ENCODE measurements at places on chromosomes 16 and 17.

- DNase-seq, result no peak
These were observed 221.1 kb upstream of the HSBP1 start for GRCh38 chr16:83586461-83587200.

DNA sequence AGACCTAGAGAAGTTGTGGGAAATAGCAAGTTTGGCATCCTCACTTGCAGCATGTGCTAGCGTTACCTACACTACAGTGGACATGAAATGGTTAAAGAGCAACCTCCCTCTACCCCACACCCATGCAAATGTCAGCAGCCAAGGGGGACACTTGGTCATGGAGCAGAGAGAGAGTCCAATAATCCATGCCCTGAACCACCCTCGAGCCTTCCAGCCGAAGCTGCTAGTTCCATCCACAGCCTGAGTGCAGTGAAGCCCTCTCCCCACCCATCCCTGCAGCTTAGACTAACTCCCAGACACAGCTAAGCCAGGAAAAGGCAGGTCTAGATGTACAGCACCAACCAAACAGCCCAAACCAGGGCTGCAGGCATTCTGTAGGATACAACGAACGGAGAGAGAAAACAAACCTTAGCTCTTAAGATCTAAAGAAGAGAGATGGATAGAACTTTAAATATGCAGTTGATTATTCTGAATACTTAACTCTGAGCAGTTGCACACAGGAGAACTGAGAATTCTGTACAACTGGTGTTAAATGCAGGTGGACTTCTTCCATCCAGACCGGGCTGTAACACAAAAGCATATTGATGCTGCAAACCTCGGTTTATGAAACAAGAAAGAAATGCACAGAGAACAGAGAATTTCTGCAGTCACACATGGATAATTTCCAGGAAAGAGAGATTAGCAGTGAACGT lies 93.8 kb downstream of the SALL1 start:
- no peak for DNase-seq

DNA sequence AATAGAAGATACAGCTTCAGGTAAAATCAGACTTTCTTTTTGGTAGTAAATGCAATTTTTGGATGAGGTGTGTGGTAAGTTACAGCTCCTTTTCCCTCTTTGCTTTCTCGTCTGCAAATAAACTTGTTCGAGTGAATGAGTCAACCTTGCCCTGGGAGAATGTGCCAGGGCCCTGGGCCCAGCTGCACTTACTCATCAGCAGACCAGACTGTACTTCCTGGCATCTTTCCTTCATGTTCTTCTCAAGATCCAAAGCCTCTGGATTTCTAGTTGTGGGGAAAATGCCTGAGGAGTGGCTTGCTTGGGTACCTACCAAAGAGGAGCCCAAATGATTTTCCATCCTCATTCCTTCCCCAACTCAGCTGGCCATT lies 5.4 kb upstream of the G6PC1 start:
- no peak for DNase-seq

- DNase-seq, result no peak
These were observed 20.5 kb downstream of the CNGB1 start for GRCh38 chr16:57950382-57950781.

DNA sequence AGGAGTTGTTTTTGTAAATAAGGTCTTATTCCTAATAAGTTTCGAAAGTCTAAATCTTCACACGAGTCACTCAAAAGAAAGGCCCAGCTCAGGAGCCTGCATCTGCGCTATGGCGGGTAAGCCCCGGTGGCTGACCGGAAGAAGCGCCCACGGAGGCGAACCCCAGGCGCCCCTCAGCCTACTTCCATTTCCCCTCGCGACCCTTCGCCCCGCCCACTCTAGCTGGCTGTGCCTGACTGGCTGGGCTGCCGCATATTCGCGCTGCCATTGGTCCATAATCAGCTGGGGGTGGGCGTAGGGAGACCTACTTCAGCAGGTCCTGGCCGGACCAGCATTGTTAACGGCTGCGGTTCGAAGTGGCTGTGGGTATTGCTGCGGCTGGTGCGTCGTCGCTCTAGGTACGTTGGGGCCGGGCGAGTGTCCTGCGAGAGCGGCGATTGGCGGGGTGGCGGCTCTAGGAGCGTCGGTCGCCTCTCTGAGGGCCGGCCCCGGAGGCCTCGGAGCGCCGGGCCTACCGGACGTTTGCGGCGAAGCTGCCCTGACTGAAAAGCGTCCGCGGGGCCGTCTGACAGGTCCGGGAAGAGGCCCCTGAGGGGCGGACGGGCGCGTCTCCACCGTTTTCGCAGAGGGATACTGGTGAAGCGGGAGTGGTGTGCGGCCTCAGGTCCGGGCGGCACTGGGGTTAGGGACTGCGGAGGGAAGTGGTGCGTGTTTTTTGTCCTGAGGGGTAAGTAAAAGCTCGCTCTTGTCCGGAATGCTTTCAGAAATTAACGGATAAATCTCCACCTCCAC lies at the start of gene ATF7IP2:
TSS of gene ATF7IP2 (plus strand) at position 337 of the 792 bp plus-strand sequence. CDS start 44,560 bp downstream, outside the sequence.
- peak; percentile 77 for DNase-seq

DNA sequence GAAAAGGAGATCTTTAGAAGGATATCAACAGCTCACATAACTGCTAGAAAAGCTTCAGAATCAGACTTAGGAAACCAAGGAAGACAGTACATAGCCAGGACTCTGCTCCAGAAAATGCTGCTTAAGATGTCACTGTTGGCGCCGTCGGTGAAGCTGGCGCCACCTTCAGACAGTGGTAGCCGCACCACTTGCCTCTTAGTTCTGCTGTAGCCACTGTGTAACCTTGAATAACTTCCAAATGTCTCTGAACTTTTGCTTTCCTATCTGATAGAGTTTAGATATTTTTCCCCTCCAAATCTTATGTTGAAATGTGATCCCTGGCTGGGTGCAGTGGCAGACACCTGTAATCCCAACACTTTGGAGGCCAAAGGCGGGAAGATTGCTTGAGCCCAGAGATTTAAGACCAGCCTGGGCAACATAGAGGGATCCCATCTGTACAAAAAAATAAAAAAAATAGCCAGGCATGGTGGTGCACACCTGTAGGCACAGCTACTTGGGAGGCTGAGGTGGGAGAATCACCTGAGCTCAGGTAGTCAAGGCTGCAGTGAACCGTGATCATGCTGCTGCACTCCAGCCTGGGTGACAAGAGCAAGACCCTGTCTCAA lies 6.3 kb upstream of the USP31 start:
- no peak for DNase-seq

GRCh38 chr16:67716097-67716496 lies 3.0 kb downstream of the GFOD2 start:
- no peak for DNase-seq

GRCh38 chr16:49366669-49367068 lies 6.9 kb upstream of the C16orf78 start:
- no peak for DNase-seq

- no peak for DNase-seq
These were observed 10.6 kb downstream of the ATPAF2 start for GRCh38 chr17:18028114-18028951.

GRCh38 chr17:10130677-10131076 lies 67.7 kb downstream of the GAS7 start:
- no peak for DNase-seq

GRCh38 chr17:42243493-42243982 lies 32.7 kb downstream of the STAT5B start:
- DNase-seq, result no peak

DNA sequence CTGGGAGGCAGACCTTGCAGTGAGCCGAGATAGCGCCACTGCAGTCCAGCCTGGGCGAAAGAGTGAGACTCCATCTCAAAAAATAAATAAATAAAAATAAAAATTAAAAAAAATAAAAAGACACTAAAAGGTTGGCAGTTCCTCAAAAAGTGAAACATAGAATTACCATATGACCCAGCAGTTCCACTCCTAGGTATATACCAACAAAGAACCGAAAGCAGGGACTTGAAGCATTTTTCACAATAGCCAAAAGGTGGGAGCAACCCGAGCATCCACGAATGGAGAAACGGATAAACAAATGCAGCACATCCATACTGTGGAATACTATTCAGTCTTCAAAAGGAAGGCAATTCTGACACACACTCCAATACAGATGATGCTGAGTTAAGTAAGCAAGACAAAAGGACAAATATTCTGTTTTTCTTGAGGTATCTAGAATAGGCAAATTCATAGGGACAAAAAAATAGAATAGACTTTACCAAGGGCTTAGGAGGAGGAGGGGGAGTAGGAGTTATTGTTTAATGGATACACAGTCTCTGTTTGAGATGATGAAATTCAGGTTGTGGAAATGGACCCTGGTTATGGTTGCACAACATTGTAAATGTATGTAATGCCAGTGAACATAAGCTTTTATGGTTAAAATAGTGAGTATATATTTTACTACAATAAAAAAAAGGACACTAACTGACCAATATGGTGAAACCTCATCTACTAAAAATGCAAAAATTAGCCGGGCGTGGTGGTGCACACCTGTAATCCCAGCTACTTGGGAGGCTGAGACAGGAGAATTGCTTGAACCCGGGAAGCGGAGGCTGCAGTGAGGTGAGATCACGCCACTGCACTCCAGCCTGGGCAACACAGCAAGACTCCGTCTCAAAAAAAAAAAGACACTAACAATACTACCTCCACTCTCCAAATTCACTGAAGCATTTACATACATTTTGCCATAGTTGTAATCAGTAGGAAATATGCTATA lies 27.0 kb upstream of the SLC35B1 start:
- no peak for DNase-seq

DNA sequence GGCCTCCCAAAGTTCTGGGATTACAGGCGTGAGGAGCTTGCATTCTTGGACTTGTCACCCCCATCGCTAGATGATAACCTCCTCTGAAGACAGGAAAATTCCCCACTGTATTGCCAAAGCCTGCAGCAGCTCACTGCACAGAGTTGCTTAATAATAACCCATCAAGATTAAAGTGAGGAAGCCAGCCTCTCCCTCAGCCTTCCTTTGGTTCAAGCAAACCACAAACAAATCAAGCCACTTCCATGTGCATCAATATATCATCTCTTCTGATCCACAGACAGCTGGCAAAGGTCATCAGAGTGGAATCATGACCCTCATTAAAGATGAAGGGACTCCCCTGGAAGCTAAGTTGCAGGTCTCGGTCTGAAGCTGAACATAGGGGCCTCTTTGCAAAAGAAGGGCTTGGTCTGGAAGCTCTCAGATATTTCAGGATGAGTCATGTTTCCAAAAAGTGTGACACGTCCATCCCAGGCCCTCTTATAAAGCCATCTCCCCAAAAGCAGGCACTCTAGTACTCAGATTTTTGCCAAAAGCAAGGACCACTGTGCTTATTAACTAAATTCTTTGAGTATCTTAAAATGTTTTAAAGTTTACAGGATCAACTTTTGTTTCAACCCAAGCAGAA lies 4.8 kb downstream of the EMP2 start:
- no peak for DNase-seq

- DNase-seq, result no peak
These were observed 12.9 kb downstream of the SLC13A5 start for GRCh38 chr17:6699997-6700947.

DNA sequence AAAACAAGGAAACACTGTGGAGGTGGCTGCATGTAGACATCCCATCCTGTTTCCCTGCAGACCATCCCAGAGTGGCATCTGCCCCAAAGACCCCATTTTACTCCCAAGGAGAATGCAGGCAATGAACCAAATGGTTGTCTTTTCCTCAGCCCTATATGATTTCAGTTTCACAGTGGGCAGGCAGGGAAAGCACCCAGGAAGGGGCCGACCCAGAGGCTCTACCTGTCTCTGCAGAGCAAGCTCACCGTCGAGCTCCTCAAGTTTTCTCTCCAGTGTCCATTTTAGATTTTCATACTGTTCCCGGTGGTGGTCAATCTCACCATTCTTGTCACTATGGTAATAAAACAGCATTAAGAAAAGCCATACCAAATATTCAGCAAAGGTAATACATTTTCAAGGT lies 14.6 kb downstream of the CCDC57 start:
- DNase-seq, result no peak

GRCh38 chr16:85833219-85833920 lies 33.9 kb downstream of the COX4I1 start:
- no peak for DNase-seq

GRCh38 chr17:47603830-47604597 lies 45.7 kb upstream of the KPNB1 start:
- no peak for DNase-seq

DNA sequence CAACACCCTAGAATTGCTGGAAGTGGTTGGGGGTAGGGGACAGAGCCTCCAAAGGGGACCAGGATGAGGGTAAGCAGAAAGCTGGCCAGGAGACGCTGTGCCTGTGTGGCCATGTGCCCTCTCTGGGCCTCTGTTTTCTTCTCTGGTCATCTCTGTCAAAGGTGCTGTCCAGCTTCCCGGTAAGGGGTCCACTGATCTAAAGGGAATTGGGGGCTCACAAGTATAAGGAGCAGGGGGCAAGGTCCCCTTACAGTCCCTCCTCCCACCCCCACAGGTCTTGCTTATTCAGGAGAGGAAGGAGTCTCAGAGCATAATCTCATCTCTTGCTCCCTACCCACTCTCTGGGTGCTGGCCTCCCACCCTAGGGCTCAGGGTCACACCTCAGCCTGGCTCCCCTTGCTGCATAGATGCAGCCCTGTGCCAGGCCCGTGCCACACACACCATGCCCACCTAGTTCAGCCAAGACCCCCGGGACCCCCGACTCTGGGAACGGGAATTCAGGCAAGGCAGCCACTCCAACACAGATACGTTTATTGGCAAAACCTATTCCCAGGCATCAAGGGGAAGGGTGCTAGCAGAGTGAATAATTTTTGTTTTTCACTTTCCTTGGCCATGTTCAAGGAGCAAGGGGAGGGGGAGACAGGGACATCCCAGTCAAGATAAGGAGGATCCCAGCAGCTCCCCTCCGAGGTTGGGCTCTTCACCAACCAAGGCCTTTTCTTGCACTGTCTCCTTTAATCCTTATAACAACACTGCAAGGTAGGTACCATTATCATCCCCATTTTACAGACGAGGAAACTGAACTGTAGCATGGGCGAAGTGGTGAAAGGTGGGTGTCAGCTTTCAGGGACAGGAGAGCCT lies 19.8 kb downstream of the SLC4A1 start:
- no peak for DNase-seq

DNA sequence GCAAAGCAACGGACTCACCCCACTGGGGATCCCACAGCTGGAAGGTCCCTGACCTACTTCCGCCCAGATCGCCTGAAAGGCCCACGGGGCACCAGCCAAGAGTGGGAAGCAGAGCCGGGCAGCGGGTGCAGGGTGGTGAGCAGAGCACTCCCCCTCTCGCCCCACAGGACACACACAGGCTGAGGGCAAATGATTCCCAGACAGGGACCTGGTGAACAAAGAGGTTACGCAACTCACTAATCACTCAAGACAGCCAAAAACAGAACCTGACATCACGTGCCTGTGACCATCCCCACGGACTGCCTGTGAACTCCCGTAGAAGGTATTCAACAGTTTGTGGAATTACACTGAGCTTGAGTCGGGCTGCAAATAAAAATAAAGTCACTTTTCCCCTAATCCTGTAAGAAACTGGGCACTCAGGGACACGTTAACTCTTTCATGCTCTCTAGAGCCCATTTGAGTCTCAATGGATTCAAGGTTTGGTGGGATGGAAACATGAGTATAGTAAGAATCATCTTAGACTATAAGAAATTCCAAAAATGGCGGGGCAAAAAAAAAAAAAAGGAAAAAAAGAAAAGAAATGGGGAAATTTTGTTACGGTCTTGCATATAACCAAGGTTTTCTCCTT lies 396.1 kb downstream of the SOX9 start:
- no peak for DNase-seq

- DNase-seq, result no peak
These were observed 146.3 kb upstream of the IRX3 start for GRCh38 chr16:54432897-54433229.

Data from central memory CD4-positive, alpha-beta T cell (primary cell).